GM23248 (cell line): ENCODE measurements at places on chromosomes 1 and 21. TPM values are rescaled to one million over a fixed set of nuclear protein-coding genes. Genes with fewer than 3 reads are reported as not detected.

- DNase-seq = peak; percentile 94
These were observed 74.6 kb downstream of the DNTTIP2 start for GRCh38 chr1:93804412-93804811.

Gene FALEC
- total RNA-seq = not detected in 2 replicates

DNA sequence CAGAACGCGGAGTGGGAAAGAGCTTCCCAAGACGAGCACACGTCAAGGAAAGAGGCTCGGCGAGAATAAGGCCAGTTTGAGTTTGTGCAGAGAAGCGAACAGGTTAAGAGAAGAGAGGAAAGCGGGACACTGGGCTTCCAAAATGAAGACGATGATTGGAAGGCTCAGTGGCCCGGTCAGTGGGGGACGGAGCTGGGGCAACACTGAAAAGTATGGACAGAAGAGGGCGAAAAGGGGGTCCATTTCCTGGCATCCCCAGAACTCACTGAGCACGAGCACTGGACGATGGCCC lies 258 bp downstream of the CCT3 start:
- no peak for DNase-seq

Gene HIVEP3
- 1.7 and 2.0 TPM in 2 replicates for total RNA-seq

- DNase-seq = no peak
These were observed 13.8 kb downstream of the PDIK1L start for GRCh38 chr1:26125382-26125781.

Gene CCDC27
- total RNA-seq = not detected in 2 replicates

Gene SAMSN1
- total RNA-seq = not detected in 2 replicates

GRCh38 chr1:201890223-201890622 lies 1.5 kb downstream of the SHISA4 start:
- no peak for DNase-seq

DNA sequence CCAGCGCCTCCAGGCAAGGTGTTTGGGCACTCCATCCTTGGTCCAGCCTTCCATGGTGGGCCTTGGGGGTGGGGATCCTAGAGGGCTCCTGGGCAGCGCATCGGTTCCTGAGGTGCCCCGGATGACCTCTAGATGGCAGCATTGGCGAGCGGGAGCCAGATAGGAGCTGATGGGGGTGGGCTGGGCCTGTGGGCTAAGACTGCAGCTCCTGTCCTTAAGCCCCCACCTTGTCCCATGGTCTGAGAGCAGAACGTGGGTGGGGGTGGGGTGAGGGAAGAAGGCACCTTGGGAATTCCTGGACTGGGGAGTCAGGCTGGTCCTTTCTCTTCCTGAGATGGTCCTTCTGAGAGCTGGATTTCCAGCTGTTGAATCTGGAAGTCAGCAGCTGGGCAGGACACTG lies 93.4 kb upstream of the CSF3R start:
- DNase-seq = peak; percentile 61

Gene RAD54L
- 1.9 and 3.0 TPM in 2 replicates for total RNA-seq

GRCh38 chr1:177171536-177172123 lies 872 bp downstream of the BRINP2 start:
- DNase-seq = peak; percentile 51

Gene PTGFRN
- 25.7 and 27.6 TPM in 2 replicates for total RNA-seq

DNA sequence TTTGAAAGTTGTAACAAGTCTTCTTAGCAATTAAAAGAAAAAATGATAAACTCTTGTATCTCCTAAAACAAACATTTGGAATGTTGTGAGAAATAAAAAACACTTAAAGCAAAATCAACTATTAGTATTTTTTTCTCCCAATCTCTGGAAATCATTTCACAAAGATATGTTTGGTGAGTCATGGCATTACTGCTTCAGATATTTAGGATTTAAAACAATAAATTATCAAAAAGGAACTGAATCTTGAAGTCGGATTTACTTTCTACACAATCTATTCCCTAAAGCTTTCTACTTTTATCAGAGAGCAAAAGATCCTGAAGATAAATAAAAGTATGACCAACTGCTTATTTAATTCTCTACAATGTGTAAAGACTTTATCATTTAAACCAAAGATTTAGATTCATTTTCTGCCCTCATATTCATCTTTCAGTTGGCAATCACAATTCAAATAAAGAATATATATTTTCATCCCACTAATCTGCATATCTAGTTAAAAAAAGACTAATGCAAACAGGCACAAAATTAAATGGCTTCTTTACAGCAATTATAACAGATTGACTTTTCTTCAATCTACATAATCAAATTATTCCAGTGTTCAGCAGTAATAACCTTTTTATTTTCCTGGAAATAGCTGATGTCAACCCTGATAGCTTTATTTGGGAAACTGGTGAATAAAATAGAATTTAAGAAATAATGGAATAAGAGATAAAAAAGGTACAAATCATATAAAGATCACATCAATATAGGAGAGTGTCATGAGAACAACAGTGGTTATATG lies 230.0 kb downstream of the COP1 start:
- peak; percentile 47 for DNase-seq

GRCh38 chr1:38250356-38250755 lies 203.8 kb upstream of the POU3F1 start:
- DNase-seq = no peak

- peak; percentile 82 for DNase-seq
These were observed 3.2 kb downstream of the GPR3 start for GRCh38 chr1:27395441-27396195.

Gene PADI3
- total RNA-seq = not detected in 2 replicates

DNA sequence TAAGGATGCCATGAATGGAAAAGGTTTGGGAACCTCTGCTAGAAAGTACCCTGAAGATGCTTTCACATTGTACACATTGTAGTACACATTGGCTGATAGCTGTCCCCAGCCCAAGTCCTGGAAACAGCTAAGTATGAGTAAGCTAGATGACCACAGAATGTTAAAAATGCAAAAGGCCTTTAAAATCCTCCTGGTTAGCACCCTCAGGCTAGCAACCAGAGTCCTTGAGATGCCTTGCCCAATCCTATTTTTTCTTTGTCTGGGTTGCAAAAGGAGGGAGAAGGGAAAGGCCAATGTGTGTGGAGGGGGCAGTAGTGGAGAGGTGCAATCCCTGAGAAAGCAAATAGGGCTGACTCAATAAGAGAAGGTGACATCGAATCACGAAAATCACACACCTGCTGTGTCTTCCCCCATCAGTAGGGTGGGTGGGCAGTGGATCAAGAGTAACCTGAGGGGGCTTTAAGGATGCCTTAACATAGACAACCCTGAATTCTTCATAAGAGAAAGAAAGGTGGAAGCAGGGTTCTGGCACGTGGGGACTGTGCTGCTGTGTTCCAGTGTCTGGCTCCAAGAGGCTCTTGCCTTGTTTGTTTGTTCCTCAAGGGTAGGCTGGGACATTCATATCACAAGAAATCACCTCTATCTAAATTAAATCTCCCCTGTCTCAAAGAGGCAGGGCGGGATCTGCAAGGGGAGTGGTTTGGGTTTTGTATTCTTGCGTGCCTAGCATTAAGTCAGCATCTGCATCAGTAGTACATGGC lies 266.2 kb upstream of the PLXNA2 start:
- peak; percentile 66 for DNase-seq

GRCh38 chr1:225812488-225813213 lies 2.7 kb downstream of the EPHX1 start:
- DNase-seq = peak; percentile 41

DNA sequence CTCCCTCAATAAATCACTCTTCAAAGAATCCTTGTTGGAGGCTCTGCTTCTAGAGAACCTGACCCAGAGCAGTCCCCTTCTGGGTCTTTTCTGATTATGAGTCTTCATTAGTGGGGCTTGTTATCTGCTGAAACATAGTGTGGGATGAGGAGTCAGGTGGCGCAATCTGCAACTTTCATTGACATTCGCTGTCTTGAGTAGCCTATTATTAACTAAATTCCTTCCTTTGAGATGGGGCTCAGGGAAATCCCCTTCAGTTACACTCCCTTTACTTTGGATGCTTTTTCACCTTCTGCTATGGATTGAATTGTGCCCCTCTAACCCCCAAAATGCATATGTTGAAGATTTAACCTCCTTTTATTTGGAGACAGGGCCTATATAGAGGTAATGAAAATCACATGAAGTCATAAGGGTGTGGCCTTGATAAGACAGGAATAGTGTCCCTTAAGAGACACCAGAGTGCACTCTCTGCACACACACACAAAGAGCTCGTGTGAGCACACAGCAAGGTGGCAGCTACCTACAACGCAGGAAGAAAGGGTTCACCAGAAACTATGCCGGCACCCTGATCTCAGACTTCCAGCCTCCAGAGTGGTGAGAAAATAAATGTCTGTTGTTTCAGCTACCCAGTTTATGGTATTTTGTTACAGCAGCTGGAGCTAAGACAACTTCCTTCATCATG lies 19.5 kb downstream of the DIO1 start:
- no peak for DNase-seq

- DNase-seq = no peak
These were observed 21.1 kb downstream of the SYNC start for GRCh38 chr1:32681509-32681908.

DNA sequence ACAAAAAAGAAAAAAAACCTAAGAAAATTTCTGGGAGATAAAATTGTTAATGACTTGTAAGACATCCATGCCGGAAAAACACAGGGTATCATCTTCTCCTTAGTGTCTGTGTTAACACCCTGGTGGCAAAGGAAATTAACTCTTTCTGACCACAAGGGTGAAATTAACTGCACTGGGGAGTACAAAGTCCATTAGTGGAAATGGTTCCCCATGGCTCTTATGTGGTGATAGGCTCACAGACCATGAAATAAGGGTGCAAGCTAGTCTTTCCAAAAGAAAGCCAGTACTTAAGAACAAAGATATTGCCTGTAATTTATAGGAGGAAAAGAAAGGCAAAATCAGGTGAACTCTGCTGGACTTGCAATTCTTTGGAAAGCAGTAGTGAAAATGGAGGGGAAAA lies 185.4 kb downstream of the LRRIQ3 start:
- DNase-seq = no peak

- no peak for DNase-seq
These were observed 546.1 kb upstream of the ADAMTS5 start for GRCh38 chr21:27513016-27513415.

Gene GPR25
- total RNA-seq = not detected in 2 replicates

- peak; percentile 87 for DNase-seq
These were observed 950 bp upstream of the EVA1C start for GRCh38 chr21:32411350-32412161.

GRCh38 chr1:27872802-27873551 lies 633 bp downstream of the THEMIS2 start:
- DNase-seq = peak; percentile 82

Gene RSPH1
- total RNA-seq = 0.32 TPM in 1 of 2 replicates, not detected in the other

GRCh38 chr21:42661688-42662429 lies 8.4 kb downstream of the PDE9A start:
- no peak for DNase-seq

Gene COL8A2
- total RNA-seq = 30.5 and 33.1 TPM in 2 replicates

Gene GREM2
- 39.8 and 47.8 TPM in 2 replicates for total RNA-seq

Gene C21orf58
- 4.2 and 7.0 TPM in 2 replicates for total RNA-seq

- peak; percentile 46 for DNase-seq
These were observed 87.9 kb downstream of the PLPP3 start for GRCh38 chr1:56491441-56491840.

Gene OR10Z1
- not detected in 2 replicates for total RNA-seq

DNA sequence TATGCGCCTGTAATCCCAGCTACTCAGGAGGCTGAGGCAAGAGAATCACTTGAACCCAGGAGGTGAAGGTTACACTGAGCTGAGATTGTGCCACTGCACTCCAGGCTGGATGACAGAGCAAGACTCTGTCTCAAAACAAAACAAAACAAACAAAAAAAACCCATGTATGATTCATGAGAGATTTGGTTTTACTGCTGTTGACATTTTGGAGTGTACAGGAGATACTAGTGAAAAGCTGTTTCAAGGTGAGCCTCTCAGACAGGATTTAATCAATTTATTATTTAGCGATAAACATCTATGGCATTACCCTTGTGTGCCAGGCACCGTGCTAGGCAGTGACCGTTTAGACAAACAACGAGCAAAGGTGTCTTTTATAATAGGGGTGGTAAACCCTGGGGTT lies 16.5 kb downstream of the LHX4 start:
- no peak for DNase-seq

- DNase-seq = peak; percentile 27
These were observed 2.5 kb upstream of the UBASH3A start for GRCh38 chr21:42401154-42401553.

GRCh38 chr1:200305806-200306205 lies 104.0 kb downstream of the ZNF281 start:
- no peak for DNase-seq

- DNase-seq = peak; percentile 75
These were observed 169.9 kb downstream of the LRRC7 start for GRCh38 chr1:69737527-69738185.

- DNase-seq = no peak
These were observed 89.2 kb upstream of the SLFNL1 start for GRCh38 chr1:41110736-41111135.

DNA sequence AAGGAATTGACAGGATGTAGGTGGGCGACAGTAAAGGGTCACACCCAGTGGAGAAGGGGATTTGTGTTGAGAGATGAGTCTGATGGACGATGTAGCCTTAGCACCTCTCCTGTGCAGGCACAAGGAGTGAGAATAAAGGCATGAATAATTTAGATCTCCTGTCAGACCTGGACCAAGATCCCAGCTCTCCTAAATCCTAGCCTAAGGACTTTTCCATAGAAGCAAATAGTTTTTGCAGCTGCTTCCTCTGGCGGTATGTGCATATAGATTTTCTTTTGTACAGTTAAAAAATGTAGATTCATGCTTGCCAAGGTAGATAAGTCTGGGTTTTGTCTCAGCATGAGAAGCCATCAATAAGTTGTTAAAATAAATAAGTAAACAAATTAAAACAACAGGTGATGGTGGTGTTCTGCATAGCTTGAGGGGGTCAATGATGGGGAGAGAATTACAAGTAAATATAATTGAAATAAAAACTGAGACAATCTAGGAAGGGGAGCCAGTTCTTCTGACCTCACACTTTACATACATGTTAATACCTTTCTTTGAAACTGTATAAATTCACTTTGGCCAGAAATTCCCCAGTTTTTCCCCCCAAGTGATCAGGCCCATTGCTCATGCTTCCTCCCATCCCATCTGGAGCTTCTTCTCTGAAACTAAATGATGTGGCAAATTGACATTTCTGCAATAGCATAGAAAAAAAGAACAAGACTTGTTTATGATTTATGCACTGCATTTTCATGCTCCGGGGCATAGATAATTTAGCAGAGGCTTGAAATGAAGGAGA lies 12.4 kb upstream of the ZP4 start:
- DNase-seq = no peak

Gene SLAMF1
- total RNA-seq = not detected in 2 replicates

GRCh38 chr1:183470147-183470960 lies 1.9 kb upstream of the SMG7 start:
- DNase-seq = peak; percentile 92

DNA sequence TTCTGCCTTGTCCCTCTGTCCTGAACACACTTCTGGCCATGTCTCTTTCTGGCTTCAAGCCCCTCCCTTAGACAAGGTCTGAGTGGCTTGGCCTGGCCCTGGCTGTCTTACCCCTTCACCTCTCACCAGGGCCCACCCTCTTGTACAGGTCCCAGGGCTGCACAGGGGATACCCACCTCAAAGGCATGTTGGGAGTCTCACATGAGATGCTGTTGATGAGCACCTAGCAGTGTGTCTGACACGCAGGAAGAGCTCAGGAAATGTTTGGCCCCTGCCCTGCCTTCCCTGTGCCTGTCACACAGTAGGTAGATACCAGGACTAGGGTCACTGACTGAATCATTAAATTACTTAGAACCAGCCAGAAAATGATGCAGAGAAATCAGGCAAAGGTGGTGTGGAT lies 16.6 kb downstream of the ZNF362 start:
- DNase-seq = no peak

- DNase-seq = no peak
These were observed 5.6 kb upstream of the TNFSF18 start for GRCh38 chr1:173056365-173056764.
